ENCODE measurements at places on chromosomes 4 and X.

DNA sequence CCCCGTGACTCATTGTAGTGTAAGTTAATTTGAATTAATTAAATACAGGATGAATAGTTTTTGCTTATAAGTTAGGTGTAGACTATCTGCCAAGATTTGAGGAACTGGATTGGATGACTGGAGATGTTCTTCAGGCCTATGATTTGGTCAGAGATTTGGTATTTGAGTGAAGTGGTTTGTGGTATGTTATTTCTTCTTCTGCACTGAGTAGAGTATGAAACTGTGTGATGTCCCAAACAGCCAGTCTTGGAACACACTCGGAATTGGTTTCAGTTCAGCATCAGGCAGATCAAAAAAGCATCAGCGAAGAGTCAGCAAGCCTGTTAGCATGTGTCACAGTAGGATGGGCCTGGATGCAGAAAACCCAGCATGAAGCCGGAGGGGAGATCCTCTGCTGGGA is 294.1 kb downstream of the ARHGAP10 start:
- DNase-seq, result no peak

GRCh38 chrX:86946569-86946968 is 571.0 kb upstream of the KLHL4 start:
- DNase-seq, result no peak

DNA sequence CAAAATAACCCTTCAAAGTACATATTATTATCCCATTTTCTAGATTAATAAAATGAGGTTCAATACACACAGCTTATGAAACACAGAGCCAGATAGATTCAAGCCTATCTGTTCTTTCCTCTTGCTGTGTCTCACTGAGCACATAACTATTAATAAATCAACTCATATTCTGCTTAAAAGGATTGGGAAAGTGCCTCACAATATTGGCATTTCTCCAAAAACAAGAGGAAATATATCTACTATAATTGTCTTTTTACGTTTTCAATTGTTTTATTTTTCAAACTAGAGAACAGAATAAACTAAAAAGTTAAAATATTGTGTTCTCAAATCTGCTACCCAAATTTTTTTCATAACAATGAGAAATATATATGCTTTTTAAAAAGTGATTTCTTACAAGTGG is 15.8 kb downstream of the DCHS2 start:
- no peak for DNase-seq

DNA sequence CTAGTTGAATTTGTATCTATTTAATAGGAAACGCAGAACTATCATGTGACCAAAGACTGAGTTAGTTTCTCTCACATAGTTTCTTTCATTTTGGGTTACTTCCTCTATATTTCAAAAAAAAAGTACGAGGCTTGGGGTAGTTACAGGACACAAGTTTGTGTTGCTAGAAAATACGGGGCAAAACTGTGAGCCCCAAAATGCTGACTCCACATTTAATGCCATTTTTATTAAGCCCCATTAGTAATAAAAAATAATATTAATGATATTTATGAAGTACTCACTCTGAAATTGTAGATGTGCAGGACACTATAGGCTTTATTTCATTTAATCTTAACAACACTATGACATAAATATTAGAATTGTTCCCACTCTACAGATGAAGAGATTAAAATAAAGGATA is 268.6 kb downstream of the DTHD1 start:
- DNase-seq, result no peak

GRCh38 chrX:23369027-23369426 is 34.4 kb downstream of the PTCHD1 start:
- DNase-seq, result no peak

DNA sequence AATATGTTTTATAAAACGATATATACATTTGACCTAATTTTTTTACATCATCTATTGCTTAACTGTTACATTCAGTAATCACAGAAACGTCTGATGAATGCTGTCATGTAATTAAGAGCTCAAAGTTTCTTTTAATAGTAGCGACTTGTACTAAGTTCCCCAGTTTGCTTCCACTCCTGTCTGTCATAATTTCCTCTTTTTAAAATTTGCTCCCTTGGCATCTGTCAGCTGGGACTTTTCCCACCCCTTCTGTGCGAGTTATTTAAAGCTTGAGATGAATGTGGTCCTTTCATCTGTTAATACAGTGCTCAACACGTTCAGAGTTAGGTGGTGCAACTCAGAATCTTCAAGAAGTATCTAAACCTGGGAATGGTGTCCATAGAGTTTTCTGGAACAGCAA is 1.2 kb downstream of the RAP1GDS1 start:
- DNase-seq, result no peak

- no peak for DNase-seq
Measured at GRCh38 chrX:12946406-12946805, 28.5 kb upstream of the TMSB4X start.

- no peak for DNase-seq
Measured at GRCh38 chrX:1521459-1521956, 15.5 kb downstream of the P2RY8 start.

DNA sequence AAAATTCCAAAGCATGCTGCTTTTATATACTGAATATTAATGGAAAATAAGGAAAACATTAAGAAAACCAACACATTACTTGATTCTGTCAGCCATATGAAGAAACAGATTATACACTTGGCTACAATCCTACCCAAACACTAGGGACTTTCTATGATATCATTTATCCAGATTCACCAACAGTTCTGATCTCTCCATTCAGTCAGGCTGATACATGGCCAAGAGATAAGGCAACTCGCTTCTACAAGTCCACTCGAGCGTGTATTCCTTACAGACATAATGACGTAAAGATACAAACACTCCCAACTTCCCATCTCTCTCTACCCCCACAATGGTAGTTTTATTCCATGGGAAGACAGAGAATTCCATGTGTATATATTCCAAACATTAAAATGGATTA is 44.5 kb downstream of the NEK1 start:
- no peak for DNase-seq

- no peak for DNase-seq
Measured at GRCh38 chrX:66233209-66233608, 69.2 kb downstream of the HEPH start.

GRCh38 chrX:134603806-134604700 is 54.2 kb downstream of the PLAC1 start:
- no peak for DNase-seq

DNA sequence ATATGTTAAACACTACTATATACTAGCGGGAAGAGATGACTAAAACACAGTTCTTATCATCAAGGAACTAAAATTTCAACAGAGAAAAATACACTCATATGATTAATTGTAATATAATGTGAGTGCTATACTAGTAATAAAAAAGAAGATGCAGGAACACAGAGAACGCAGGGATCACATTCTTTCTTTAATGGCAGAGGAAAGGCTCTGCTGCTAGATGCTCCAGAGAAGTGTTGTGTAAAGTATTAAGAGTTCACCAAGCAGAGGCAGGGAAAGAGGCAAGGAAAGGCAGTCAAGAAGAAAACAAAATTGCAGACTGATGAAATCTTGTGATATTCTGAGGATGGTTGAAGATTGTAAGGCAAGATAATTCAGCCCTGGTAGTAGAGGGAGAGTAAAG is 394.7 kb downstream of the PDGFC start:
- no peak for DNase-seq

DNA sequence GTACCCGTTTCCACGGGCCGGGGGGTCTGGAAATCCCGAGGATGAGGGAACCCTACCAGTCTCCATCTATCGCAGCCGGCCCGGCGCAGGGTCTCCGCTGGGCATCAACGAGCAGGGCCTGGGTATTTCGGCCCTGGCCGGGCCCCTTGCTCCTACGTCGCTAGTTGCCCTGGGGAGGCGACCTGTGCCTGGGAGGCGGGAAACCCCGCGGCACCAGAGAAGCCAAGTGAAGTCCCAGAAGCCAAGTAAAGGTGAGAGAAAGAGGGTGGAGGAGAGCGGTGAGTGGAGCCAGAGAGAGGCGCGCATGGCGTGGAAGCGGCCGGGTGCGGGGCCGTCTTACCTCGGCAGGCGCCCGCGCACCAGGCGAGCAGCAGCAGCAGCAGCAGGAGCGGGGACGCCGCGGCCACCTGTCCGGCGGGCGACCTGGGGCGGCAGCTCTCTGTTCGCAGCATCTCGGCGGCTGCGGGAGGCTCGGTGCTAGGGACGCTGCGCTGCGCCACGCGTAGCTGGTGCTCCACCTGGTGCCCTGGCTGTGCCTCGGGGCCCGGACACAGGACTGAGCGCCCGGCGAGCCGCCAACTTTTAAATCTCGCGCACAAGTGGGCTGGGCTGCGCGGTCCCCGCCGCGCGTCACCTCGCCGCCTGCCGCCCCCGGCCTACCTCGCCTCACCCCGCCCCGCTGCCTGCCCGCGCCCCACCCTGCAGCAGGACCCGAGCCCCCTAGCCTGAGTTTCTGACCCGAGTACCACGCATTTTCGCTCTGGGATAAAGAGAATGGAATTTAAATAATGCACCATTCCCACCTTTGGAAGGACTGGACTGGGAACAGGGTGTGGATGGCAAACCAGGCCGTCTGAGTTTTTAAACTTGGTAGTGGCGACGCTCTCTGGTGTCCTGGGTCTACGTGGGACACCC is at the start of gene NMU:
Gene NMU (minus strand): TSS at position 558 of the 915 bp plus-strand sequence. CDS start 106 bp downstream, at position 452.
- DNase-seq, result no peak

DNA sequence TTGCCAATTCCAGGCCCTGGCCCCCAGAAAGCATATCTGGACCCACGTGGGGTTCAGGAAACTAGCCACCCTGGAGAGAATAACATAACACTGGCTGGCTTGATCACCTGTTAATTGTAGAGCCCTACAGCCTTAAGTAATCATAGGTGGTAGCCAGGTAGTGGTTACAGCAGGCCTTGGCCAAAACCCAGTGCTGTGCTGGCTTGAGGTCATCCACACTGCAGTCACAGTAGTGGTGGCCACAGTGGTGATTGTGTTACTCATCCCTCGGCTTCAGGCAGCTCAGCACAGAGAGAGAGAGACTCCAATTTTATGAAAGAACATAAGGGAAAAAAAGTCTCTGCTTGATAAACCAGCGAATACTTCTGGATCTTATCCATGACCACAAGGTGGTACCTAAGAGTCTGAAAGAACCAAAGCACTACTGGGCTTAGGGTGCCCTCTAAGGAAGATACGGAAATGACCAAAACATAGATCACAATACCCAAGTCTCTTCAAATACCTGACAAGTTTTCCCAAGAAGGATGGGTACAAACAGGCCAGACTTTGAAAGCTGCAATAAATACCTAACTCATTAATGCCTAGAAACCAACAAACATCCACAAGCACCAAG is 46.6 kb upstream of the CDX4 start:
- no peak for DNase-seq

DNA sequence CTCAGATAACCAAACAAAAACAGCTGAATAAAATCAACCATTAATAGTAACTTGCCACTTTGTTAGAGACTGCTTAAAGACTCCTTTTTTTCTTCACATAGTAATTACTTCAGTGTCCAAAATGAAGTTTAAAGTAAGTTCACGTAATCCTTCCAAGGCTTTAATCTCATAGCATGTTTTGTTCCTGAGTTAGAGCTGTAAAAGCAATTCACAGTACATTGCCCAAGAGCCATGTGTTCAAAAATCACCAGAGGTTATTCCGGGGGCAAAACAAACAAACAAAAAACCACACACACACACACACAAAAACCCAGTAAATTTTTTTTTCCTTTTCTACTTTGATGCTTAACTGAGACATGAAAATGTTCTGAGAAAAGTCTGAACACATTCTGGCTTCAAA is 6.1 kb downstream of the GPR82 start:
- DNase-seq, result no peak

DNA sequence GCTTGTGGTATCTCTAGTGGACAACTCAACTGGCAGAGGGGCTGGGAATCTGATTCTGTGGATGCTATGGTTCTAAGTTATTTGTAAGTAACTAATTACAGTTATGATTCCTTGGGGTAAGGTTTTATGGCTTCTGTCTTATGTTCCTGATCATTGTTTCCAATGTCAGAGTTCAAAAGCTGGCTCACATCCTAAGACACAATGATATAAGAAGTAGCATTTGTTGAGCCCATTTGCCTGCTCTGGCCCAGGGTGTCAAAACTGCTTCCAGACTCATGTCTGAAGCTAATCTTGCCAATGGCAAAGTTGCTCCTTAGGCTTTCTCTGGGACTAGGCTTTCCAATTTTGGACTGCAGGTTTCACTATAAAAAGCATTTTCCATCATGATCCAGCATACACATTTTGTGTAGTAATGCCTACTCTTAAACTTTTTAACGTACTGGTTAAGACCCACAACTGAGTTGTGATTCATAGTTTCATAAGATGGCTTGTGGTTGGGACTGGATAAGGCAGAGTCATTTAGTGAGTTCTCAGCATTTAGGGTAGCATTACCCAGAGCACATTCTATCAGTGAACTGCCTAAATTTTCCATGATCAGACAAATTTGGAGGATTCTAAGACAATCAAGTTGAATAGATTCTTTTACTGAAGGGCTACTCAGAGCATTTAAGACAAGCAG is 50.0 kb downstream of the CCNI start:
- no peak for DNase-seq

- no peak for DNase-seq
Measured at GRCh38 chr4:99402765-99403164, 32.4 kb downstream of the ADH7 start.

DNA sequence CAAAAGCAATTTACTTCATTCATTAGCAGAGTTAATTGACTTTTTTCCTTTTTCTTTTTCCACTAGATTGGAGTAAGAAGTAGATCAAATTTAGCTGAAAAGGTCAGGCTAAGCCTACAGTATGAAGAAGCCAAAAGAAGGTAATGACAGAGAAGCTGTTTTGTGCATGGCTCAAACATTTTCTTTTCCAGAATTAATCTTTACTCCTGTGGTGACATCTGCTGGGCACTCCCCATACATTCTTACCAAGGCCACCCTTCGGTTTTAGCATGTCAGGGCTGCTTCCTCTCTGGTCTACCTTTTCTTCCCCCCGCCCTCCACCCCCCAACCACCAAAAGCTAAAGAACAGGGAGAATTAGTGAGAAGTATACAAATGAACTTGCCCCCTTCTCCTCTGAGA is 70.2 kb downstream of the CLDN22 start:
- DNase-seq, result no peak

GRCh38 chr4:18262832-18263231 is 241.3 kb upstream of the LCORL start:
- DNase-seq, result no peak

DNA sequence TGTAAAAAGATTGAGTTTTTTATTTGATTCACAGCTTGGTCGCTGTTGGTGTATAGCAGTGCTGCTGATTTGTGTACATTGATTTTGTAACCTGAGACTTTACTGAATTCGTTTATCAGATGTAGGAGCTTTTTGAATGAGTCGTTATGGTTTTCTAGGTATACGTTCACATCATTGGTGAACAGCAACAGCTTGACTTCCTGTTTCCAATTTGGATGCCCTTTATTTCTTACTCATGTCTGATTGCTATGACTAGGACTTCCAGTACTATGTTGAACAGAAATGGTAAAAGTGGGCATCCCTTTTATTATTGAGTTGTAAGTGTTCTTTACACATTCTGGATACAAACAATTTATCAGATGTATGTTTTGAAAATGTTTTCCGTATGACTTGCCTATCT is 76.0 kb downstream of the ADGRG4 start:
- DNase-seq, result no peak

- DNase-seq, result no peak
Measured at GRCh38 chrX:17984415-17984814, 123.3 kb upstream of the RAI2 start.

GRCh38 chr4:84263415-84263814 is 235.7 kb downstream of the NKX6-1 start:
- no peak for DNase-seq

GRCh38 chr4:2256156-2256731 is 5.7 kb downstream of the MXD4 start:
- DNase-seq, result no peak
